ENCODE measurements at places on chromosomes 1 and 21.
A peak's percentile ranks its signal among the peaks of the same experiment; 100 is the strongest.

- no peak for DNase-seq
Observed at GRCh38 chr1:83746234-83746633, 252.7 kb downstream of the TTLL7 start.

GRCh38 chr1:26693599-26694572, 1.9 kb upstream of the ARID1A start:
- DNase-seq: no peak

DNA sequence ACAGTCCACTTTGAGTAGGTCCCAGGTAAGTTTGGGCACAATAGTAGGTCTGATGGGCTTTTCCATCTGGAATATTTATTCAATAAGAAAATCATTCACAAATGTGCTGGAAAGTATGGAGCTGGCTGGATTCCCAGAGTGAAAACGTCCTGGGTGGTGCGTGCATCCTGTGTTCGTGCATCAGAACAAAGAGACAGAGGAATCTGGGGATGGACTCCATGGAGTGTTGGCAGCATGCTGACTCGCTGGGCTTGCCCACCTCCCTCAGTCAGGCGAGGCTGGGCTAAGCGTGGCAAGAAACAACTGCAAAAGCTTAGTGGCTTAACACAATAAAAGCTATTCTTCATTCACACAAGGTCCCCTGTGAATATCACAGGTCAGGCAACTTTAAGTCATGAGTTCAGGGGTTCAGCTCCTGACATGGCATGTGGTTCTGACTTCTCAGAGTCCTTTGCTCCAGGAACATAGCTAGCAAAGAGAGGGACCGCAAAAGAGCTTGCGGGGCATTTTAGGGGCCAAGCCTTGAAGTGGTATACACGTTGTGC, 151.6 kb upstream of the ZNF644 start:
- DNase-seq: no peak

- DNase-seq: no peak
Observed at GRCh38 chr1:9844756-9845155, 21.0 kb upstream of the CLSTN1 start.

- DNase-seq: no peak
Observed at GRCh38 chr21:43369124-43369523, 57.8 kb downstream of the SIK1 start.

DNA sequence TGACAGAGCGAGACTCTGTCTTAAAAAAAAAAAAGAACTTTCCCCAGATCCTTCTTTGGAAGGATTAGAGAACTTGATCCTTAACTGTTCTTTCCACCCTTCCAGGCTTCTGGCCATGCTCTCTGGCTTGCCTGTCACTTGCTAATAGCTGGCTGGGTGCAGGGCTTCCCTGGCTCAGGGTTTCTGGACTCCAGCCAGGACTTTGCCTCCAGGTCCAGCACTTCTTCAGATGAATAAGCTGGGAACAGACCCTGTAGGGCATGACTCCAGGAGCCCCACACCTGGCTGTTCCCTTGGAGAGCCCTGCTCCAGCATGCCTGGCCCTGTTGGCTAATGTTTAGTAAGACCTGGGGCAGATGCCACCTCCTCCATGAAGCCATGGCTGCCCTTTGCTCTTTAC, 3.3 kb upstream of the NT5C1A start:
- DNase-seq: no peak

DNA sequence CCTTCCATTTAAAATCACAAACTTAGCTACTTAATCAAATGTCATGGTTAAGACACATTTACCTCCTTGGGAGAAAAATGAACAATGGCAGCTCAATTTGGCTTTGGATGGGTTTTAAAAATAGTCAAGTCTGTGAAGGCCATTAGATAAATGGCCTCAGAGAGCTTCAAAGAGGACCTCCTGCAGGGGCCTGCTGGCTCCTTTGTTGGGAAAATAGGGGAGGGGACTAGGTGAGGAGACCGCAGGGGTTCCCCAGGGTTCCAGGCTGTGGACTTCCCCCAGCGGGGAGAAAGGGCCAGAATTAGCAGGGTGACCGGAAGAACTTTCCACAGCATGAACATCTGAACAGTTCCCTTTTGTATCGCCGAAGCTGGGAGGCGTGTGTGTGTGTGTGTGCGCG, 3.4 kb upstream of the AJAP1 start:
- DNase-seq: no peak

- DNase-seq: no peak
Observed at GRCh38 chr1:213008564-213008963, 7.1 kb downstream of the ANGEL2 start.

DNA sequence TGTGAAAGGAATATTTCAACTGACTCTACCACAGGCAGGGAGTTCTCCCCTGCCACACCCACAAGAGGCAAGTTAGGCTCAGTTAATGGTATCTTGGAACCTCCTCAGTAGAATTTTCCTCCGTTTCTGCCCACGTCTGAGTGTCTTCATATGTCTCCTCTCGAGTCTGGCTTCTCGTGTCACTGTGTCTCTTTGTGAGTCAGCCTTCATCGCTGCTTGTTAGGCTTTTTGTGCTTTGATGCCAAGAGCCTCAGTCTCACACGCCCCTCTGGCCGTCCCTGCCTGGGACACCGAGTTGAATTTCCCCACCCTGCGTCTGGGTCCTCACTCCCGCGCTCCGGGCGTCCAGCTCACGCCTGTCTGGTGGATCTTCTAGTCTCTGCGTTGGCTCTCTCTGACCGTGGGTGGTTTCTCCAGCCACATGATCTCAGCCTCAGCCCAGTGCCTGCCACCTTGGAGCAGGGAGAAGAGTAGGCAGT, 125.7 kb upstream of the GADD45A start:
- DNase-seq: no peak

- DNase-seq: no peak
Observed at GRCh38 chr1:27359822-27360158, 7.0 kb downstream of the MAP3K6 start.

DNA sequence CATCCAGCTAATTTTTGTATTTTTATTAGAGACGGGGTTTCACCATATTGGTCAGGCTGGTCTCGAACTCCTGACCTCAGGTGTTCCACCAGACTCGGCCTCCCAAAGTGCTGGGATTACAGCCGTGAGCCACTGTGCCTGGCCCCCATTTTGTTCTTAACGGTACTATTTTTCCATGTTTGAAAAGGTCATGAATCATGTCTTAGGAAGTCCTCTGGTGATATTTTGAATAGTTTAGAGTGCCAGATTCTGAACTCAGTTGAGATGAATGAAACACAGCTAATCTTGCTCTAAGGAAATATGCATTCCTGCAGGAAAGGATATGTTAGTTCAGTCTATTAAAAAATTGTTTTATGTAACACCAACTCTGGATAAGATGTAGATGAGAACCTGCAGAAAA, 62.6 kb upstream of the ATP2B4 start:
- DNase-seq: no peak

DNA sequence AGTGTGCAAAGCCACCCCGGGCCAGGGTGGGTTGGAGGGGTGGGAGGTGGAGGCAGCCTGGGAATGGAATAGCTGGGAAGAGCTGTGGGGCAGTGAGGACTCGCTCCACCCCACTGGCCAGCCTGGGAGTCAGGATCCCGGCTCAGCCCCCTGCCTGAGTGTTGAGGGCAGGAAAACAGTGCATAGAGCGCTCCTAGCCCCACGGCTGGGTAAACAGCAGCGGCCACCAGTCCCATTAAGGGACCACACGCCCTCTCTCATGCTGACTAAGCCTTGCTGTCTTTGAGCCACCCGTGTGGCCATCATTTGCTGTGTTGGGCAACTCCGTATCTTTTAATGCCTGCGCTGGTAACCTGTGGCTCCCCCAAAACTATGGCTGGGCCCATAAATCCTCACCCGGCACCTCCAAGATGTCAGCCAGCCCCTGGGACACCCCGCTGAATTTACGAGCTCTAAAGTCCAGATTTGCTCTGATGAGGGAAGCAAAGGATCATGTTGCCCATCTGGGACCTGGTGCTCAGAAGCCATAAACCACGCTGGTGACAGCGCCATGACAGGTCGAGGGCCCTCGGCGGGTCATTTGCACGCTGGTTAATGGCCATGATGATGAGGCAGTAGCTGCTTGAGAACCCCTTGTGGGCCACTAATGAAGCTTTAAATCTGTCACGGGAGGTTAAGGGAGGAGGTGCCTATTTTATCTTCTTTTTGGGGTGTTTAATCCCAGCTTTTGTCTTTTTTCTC, 34.9 kb downstream of the SYF2 start:
- DNase-seq: no peak

- DNase-seq: no peak
Observed at GRCh38 chr1:77950873-77951272, 28.0 kb downstream of the FUBP1 start.

DNA sequence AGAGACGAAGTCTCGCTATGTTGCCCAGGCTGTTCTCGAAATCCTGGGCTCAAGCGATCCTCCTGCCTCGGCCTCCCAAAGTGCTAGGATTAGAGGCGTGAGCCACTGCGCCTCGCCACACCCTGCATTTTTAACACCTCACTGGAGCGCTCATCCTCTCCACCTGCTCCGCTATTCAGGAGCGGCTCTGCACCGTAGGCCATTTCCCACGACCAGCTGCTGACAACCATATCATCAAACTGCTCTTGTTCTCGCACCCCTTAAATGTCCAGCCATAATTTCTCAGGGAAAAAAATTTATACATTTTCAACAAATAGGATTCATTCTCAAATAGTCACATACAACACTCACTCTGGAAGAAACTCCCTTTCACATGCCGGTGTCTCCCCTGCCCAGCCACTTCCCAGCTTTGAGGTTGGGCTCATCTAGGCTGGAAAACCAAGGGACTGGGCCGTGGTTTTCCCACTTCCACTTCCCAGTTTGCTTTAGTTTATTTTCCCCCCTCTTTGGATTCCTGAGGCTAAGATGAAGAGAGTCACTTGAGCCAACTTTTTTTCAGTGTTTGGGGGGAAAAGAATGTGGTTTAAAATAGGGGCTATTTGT, 639 bp upstream of the IPO9 start:
- no peak for DNase-seq

- DNase-seq: no peak
Observed at GRCh38 chr1:17163789-17164666, 40.9 kb upstream of the PADI1 start.

DNA sequence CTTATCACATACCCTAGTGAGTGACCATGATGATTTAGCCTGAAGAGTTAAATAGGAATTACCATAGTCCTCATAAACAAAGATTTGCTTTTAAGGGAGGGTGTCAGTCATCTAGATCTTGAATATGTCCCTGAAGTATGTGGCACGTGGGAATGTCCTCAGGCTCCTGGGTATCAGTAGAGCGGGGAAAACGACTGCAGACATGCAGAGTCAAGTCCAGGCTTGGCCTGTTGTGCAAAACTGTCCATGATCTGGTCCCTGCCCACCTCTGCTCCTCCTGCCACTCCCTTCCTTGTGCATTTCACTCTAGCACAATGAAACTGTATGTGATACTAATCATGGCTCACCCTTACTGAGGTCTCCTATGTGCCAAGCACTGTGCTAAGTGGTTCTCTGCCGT, 12.9 kb downstream of the MOV10 start:
- DNase-seq: no peak

- DNase-seq: no peak
Observed at GRCh38 chr1:180781718-180782117, 131.0 kb upstream of the KIAA1614 start.

GRCh38 chr21:45695086-45695485, 51.6 kb downstream of the PCBP3 start:
- DNase-seq: no peak

DNA sequence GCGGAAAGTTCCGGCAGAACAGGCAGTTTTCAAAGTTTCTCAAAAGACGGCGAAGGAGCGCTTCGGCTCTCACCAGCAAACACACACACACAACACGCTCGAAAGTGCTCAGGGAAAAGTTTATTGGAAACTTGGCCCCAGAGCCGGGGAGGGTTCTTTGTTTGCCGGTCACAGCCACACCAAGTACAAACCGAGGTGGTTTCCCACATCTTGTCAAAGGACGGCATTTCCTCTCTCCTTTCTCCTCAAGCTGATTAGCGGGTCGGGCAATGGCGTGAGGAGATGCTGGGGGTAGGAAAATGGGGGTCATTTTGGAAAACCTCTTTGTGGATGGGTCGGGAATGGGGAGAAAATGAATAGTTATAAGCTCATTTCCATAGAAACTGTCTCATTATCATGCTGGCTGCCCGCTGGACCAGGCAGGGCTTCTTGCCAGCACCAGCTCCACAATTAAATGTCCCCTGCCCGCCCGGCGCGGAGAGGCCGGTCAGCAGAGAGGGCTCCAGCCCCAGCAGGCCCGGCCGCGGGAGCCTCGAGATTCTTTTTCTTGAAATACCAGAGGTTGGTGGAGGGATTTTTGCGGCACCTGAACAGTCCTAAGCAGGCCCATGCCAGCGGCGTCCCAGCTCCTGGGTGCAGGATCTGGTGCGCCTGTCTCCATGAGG, 92.3 kb downstream of the PRDM16 start:
- no peak for DNase-seq

- peak; percentile 8 for DNase-seq
Observed at GRCh38 chr1:209356976-209357377, 226.5 kb upstream of the CAMK1G start.

DNA sequence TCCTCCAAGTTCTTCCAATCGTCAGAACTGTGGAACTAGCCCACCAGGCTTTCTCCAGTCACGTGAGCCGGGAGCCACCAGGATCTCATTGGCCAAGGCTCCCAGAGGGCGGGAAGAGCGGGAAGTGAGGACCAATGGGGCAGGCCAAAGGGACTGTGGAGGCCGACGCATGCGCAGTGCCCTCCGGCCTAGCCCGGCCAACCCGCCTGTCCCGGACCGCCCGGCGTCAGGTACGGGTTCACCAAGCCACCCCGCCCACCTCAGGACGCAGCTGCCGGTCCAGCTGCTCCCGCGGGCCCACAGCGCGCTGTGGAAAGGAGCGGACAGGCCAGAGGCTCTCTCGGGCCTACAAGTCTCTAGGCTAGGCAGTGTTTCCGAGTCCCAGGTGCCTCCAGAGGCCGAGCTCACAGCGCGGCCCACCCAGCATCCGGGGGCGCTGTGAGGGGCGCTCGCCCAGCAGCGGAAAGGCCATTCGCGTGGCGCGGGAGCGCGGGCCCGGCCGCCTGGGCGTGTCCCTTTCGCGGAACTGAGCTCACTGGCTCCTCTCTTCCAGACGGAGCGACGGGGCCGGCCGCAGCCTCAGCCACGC, 10.9 kb downstream of the OR14I1 start:
- DNase-seq: no peak

DNA sequence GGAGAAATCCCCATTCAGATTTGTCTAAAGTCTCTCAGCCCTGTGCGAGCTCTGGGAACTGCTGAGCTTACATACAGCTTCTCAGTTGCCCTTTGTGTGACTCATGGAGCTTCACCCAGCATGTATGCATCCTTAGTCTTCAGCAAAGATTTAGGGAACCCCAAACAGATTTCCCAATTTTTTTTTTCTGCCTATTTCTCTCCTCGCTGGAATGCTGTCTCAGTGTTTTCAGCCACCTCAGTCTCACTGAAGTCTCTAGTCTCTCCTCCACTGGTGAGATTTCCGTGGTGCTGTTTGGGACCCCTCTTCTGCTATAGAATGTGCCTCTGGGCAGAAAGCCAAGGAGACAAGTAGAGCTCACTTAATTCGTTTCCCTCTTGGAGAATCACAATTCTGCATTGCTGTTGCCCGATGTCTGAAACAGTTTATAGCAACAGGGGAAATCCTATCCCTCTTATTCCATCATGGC, 28.1 kb upstream of the TXLNA start:
- peak; percentile 84 for DNase-seq

GRCh38 chr1:206422525-206422924, 47.8 kb upstream of the IKBKE start:
- DNase-seq: no peak

- DNase-seq: no peak
Observed at GRCh38 chr1:246482805-246483568, 24.1 kb downstream of the SMYD3 start.

All from SK-N-MC (cell line).